Aorta (tissue), 5 donors: ENCODE measurements at places on chromosomes 3 and 15. TPM values are rescaled to one million over a fixed set of nuclear protein-coding genes. Genes with fewer than 3 reads are reported as not detected.

DNA sequence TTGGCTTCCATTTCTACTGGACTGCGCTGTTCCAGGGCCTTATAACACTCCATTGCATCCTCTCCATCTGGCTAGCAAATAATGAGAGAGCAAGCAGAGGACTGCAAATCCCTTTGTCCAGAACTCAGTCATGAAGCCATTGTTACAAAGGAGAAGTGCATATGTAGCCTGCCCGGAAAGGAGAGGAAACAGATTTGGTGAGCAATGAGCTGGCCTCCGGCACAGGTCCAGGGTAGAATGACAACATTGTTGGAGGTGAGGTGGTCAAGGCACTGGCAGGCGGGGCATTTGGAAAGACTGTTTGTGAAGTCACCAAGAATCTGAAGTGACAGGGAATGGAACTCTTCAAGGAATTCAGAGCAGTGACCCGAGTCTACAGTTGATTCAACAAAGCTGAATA lies 25.0 kb upstream of the ATP1B3 start:
- H3K27me3 ChIP-seq = no peaks in the 10 kb centered on the region
- H3K27ac ChIP-seq = no peak overlapping the region
- DNase-seq = no peak
- H3K4me3 ChIP-seq = no peak overlapping the region
- H3K36me3 ChIP-seq = no peaks in the 10 kb centered on the region

DNA sequence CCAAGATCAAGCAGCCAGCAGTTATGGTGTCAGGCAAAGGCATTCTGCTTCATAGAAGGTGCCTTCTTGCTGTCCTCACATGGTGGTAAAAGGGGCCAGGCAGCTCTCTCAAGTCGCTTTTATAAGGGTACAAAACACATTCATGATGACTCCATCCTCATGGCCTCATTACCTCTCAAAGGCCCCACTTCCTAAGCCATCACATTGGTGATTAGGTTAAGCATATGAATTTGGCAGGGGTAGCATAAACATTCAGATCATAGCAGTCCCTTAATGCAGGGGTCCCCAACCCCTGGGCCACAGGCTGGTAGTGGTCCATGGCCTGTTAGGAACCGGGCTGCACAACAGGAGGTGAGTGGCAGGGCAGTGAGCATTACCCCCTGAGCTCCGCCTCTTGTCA lies 42.8 kb downstream of the PRR23E start:
- H3K27ac ChIP-seq = no peak overlapping the region
- no peak overlapping the region for H3K4me3 ChIP-seq
- DNase-seq = no peak
- no peaks in the 10 kb centered on the region for H3K27me3 ChIP-seq
- H3K36me3 ChIP-seq = no peaks in the 10 kb centered on the region

GRCh38 chr3:179882292-179882691 lies 154.4 kb downstream of the PEX5L start:
- H3K27ac ChIP-seq = no peak overlapping the region
- no peaks in the 10 kb centered on the region for H3K4me1 ChIP-seq
- H3K27me3 ChIP-seq = no peaks in the 10 kb centered on the region
- no peaks in the 10 kb centered on the region for H3K36me3 ChIP-seq

- no peak for DNase-seq
- no peak overlapping the region for H3K27ac ChIP-seq
- no peaks in the 10 kb centered on the region for H3K27me3 ChIP-seq
Measured at GRCh38 chr3:56926243-56926946, 124.6 kb upstream of the ARHGEF3 start.

DNA sequence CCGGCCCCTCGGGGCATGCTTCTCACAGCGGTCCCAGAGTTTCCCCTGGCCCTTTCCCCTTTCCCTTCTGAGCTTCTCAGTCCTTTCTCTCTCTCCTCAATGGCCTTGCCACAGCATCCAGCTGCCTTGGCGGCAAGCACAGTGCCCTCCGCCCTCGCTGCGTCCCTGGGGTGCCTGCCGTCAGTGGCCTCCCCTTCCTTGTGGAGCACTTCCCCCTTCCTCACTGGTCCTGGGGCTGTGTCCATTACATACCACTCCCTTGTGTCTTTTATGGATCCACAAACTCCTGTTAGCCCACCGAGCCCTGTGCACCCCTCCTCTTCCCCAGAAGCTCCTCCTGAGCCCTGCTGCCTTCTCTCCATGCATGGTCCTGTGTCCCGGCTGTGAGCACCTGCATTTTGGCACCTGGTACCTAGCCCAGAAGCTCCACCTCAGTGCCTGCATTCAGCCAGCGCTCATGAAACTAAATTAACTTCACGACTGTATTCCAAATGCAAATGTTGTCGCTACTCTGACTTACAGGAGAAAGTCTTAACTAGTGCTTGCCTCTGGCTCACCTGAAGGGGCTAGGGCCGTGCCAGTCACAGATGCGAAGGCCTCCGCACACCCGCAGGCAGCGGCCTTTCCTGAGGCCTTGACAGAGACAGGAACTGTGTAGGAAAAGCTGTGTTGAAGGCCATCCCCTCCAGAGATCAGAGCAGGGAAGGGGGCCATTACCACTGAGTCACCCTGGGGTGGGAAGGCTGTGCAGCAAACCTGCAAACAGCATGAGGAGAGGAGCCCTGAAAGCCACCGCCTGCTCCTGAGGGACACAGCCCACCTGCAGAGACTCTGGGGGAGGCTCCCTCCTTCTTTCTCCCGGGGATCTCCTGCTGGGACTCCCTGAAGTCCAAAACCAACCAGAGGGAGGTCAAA lies 19.1 kb upstream of the KLF13 start:
- H3K4me3 ChIP-seq = no peak overlapping the region
- no peaks in the 10 kb centered on the region for H3K36me3 ChIP-seq
- H3K4me1 ChIP-seq = no peaks in the 10 kb centered on the region
- no peak overlapping the region for H3K27ac ChIP-seq
- no peak for DNase-seq

GRCh38 chr15:81852411-81853149 lies 193.2 kb downstream of the MEX3B start:
- H3K4me1 ChIP-seq = no peaks in the 10 kb centered on the region
- DNase-seq = no peak
- no peaks in the 10 kb centered on the region for H3K36me3 ChIP-seq
- H3K27me3 ChIP-seq = no peaks in the 10 kb centered on the region
- H3K4me3 ChIP-seq = no peak overlapping the region

GRCh38 chr3:129597087-129597999 lies 9.1 kb downstream of the PLXND1 start:
- peak; percentile 75 for DNase-seq
- H3K27me3 ChIP-seq = no peaks in the 10 kb centered on the region
- no peaks in the 10 kb centered on the region for H3K4me1 ChIP-seq
- peak overlapping the region; percentile 79 for H3K27ac ChIP-seq
- no peaks in the 10 kb centered on the region for H3K36me3 ChIP-seq

GRCh38 chr15:90046911-90047392 lies 45.8 kb downstream of the ZNF710 start:
- H3K27ac ChIP-seq = no peak overlapping the region
- no peaks in the 10 kb centered on the region for H3K4me1 ChIP-seq
- no peak overlapping the region for H3K4me3 ChIP-seq
- DNase-seq = no peak
- no peaks in the 10 kb centered on the region for H3K27me3 ChIP-seq
- H3K36me3 ChIP-seq = no peaks in the 10 kb centered on the region

GRCh38 chr15:84398763-84399701 lies 163.5 kb downstream of the GOLGA6L4 start:
- no peak for DNase-seq
- H3K27me3 ChIP-seq = no peaks in the 10 kb centered on the region
- H3K27ac ChIP-seq = no peak overlapping the region
- H3K36me3 ChIP-seq = no peaks in the 10 kb centered on the region

GRCh38 chr3:62139957-62140356 lies 233.4 kb downstream of the FEZF2 start:
- H3K27me3 ChIP-seq = no peaks in the 10 kb centered on the region
- no peak overlapping the region for H3K4me3 ChIP-seq
- H3K4me1 ChIP-seq = peaks cover 10% of the 10 kb centered on the region
- peak; percentile 65 for DNase-seq

DNA sequence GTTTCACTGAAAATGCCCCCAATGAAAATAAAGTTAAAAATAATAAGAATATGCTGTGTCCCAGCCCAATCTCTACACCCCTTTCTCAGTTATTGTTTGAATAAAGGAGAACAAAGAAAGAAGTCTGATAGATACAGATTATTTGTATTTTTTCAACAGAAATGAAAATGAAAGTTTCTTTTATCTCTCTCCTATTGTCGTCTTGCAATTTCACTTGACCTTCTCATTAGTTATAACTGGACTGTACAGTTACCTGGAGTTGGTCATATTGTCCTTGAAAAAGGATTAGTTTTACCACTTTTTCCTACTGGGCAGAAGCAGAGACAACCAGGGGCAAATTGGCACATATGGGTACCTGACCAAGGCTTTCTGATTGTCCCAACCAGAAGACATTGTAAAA lies 440.0 kb downstream of the PDCD6IP start:
- no peaks in the 10 kb centered on the region for H3K27me3 ChIP-seq
- no peak overlapping the region for H3K4me3 ChIP-seq
- no peaks in the 10 kb centered on the region for H3K4me1 ChIP-seq
- no peak for DNase-seq
- H3K36me3 ChIP-seq = no peaks in the 10 kb centered on the region
- no peak overlapping the region for H3K27ac ChIP-seq

DNA sequence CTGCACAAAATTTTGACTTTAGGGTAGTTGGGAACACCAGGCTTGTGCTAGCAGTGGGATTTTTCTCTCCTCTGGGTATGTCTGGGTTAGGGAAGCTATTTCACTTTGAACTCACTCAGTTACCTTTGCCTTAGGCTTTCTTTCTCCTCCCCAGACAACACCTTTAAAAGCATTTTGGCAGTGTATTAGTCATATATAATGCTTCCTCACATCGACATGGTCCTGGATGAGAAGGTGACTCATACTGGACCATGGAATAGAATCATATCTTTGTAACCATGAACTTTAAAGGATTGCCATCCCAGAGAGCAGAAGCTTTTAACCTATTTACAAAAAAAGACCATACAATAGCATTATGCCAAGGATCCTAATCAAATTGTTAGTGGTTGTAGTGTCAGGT lies 2.7 kb downstream of the RYR3 start:
- H3K4me1 ChIP-seq = no peaks in the 10 kb centered on the region
- no peak overlapping the region for H3K27ac ChIP-seq
- H3K36me3 ChIP-seq = no peaks in the 10 kb centered on the region
- DNase-seq = no peak
- H3K27me3 ChIP-seq = no peaks in the 10 kb centered on the region

DNA sequence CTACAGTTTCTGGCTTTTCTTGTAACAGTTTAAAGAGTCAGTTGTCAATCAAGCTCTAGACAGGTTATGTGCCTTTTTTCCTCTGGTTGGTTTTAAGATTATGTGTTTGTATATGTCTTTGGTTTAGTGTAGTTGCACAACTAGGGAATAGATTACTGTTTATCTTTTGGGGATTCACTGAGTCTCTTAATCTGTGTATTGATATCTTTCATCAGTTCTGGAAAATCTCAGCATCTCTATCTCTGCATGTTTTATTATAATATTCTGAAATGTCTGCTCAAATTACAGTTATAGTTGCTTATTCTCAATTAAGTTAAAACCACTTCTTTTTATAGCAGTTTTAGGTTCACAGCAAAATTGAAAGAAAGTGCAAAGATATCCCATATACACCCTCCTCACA lies 14.3 kb downstream of the DUT start:
- no peak for DNase-seq
- H3K36me3 ChIP-seq = peaks cover 2% of the 10 kb centered on the region
- no peaks in the 10 kb centered on the region for H3K27me3 ChIP-seq
- no peaks in the 10 kb centered on the region for H3K4me1 ChIP-seq

DNA sequence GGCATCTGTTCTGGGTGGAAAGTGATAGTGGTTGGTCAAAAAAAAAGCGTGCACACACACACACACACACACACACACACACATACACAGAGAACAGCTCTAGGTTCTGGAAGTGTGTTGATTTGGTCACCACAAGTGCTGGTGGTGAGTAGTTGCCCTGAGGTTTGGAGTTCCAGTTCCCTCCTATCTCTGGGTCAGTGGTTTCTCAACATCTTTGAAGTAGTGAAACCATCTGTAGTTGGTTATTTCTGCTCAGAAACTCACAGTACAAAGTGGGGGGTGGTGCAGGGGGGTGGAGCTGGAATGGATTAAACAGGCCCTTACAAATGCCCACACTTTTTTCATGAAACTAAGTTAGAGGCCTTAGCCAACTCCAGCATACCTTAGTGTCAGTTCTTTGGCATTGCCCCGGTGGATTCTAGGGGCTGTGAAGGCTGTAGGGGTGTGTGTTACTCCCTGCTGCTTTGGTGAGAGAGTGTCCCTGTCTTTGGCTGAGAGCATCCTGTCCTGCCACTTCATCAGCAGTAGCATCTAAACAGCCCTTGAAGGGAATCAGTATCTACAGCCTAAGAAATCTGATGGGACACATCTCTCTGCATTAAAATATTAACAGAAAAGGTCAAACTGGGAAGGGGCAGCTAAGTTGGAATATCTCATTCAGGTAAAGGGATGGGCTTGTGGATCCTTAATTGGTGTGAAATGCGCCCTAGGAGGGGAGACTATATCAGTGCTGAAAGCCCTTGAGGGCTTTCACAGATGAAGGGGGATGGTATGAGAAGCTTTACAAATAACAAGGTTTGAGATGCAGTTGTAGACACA lies 20.6 kb downstream of the SMAD3 start:
- peaks cover 9% of the 10 kb centered on the region for H3K4me1 ChIP-seq
- no peaks in the 10 kb centered on the region for H3K27me3 ChIP-seq

GRCh38 chr15:22895465-22896190 lies 57.2 kb downstream of the NIPA2 start:
- no peak overlapping the region for H3K4me3 ChIP-seq
- DNase-seq = peak; percentile 46
- no peaks in the 10 kb centered on the region for H3K27me3 ChIP-seq
- H3K27ac ChIP-seq = no peak overlapping the region
- no peaks in the 10 kb centered on the region for H3K4me1 ChIP-seq
- peaks cover 10% of the 10 kb centered on the region for H3K36me3 ChIP-seq

GRCh38 chr3:156859578-156859977 lies 33.4 kb downstream of the LEKR1 start:
- H3K36me3 ChIP-seq = no peaks in the 10 kb centered on the region
- H3K4me1 ChIP-seq = no peaks in the 10 kb centered on the region
- H3K4me3 ChIP-seq = no peak overlapping the region
- no peak for DNase-seq
- no peak overlapping the region for H3K27ac ChIP-seq
- H3K27me3 ChIP-seq = no peaks in the 10 kb centered on the region

CCR9 gene
- total RNA-seq = not detected

SLCO2A1 gene
- 101 TPM for total RNA-seq

PTX3 gene
- 68.2 TPM for total RNA-seq

CHAC1 gene
- total RNA-seq = 2.1 TPM

C3orf52 gene
- 16.8 TPM for total RNA-seq

OR5K3 gene
- total RNA-seq = not detected

FETUB gene
- total RNA-seq = not detected

HTR3E gene
- total RNA-seq = not detected

CCDC13 gene
- total RNA-seq = 2.5 TPM
